Hair follicular keratinocyte (primary cell): ENCODE measurements at places on chromosomes 3 and 15. TPM values are rescaled to one million over a fixed set of nuclear protein-coding genes. Genes with fewer than 3 reads are reported as not detected.

The SEMA6D gene
- 0.91 and 2.9 TPM in 2 replicates for total RNA-seq

The SERPINI2 gene
- not detected in 2 replicates for total RNA-seq

The MCCC1 gene
- total RNA-seq = 6.6 and 7.9 TPM in 2 replicates

The MAP6D1 gene
- 2.5 and 2.9 TPM in 2 replicates for total RNA-seq

The ARPP21 gene
- not detected in 2 replicates for total RNA-seq

The NRG4 gene
- total RNA-seq = 0.19 and 0.47 TPM in 2 replicates

The FAM81A gene
- 0.04 TPM in 1 of 2 replicates, not detected in the other for total RNA-seq

The SCAANT1 gene
- total RNA-seq = not detected in 2 replicates

The GLDN gene
- not detected in 2 replicates for total RNA-seq

The THRB gene
- 0.84 and 3.0 TPM in 2 replicates for total RNA-seq
